Activated T-helper 17 cell treated with anti-CD3 and anti-CD28 coated beads, Interleukin-2, amount 50 U/mL, for 72 hours (primary cell): ENCODE measurements at places on chromosomes 3 and 15.

DNA sequence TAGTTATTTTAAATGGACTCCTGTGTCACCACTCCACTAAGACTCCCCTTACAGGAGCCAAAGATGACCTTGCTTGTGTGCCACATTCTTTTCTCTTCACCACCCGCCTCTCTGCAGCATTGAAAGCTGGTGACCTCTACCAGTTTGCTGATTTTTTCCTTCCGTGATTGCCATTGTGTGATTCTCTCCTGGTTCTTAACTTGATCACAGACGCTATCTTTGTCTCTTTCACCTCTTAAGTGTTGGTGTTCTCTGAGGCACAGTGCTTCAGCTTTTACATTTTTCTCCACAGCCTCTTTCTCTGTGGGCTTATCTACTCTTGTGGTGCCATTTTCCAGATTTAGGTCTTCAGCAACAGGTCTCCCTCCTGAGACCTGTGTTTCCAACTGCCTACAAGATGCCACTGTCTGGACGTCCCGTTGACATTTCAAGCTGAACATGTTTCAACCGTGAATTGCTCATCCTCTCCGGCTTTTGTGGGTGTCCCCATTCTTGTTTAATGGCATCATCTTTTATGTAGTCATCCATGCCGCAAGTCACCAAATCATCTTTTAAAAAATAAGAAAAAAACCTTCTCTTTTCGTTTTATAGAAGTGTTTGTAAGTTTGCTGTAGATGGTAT, 26.5 kb downstream of the IQGAP1 start:
- peak; percentile 65 for ATAC-seq

GRCh38 chr15:66644869-66645268, 57.2 kb upstream of the SMAD6 start:
- ATAC-seq = no peak

DNA sequence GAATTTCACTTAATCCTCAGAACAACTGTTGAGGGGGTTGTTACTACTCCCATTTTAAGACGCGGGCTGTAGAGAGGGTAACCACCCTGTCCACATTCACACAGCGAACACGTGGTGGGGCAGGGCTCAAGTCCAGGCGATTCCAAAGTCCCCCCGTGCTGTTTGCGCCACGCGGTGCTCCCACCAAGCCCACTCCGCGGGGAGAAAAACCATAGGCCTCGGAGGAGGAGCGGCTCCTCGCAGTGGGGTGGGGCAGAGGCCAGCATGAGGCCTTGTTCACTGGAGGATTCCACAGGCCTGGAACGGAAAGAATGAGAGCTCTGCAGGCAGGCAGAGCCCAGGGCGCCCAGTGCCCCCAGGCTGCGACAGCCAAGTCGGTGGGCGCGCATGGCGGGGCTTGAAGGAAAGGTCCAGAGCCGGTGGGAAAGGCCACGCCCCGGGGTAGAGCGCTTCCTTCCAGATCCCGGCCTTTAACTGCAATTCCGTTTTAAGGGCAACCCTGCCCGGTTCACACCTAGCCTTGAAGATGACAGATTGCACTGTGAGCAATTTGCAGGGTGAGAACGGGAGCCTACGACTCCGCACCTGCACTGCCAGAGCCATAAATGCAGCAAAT, 161.8 kb upstream of the TBL1XR1 start:
- peak; percentile 33 for ATAC-seq

DNA sequence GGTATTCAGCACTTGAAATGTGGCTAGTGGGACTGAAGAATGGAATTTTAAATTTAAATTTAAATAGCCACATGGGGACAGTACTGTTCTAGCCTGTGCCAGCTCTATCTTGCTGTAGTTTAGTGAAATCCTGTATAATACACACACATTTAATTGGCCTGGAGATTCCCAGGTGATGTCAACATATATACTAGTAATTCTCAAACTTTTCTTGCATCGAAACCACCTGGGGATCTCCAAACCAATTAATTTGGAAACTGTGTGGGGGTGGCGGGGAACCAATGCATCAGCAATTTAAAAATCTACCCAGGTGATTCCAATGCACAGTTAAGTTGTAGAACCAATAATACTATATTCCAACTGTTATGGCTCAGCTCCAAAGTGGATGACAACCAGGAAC, 228.9 kb upstream of the MRPL3 start:
- peak; percentile 85 for ATAC-seq

- no peak for ATAC-seq
Measured at GRCh38 chr3:52286777-52287110, 884 bp upstream of the GLYCTK start.

GRCh38 chr3:111229301-111229700, 157.7 kb downstream of the NECTIN3 start:
- ATAC-seq = no peak

- ATAC-seq = no peak
Measured at GRCh38 chr3:67916353-67916752, 261.9 kb upstream of the SUCLG2 start.

DNA sequence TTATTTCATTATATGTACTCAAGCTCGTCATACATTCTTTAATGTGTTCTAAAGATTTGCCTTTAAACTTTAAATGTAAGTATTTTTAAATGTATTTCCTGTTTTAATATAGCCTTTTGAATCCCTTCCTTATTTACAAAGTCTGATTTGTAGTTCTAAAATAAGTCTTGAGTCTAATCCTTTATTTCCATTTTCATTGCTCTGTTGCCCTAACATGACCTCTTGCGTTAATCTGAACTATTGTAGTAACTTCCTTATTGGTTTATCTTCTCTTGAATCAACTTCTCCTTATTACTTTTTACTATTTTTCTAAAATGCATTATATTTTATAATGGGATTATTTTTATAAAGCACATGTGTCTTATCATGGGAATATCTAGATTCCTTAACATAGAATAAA, 24.0 kb downstream of the KNL1 start:
- no peak for ATAC-seq

- ATAC-seq = peak; percentile 72
Measured at GRCh38 chr3:9736831-9737230, 5.3 kb downstream of the BRPF1 start.

GRCh38 chr3:45947361-45947760, 4.1 kb downstream of the CXCR6 start:
- ATAC-seq = no peak

DNA sequence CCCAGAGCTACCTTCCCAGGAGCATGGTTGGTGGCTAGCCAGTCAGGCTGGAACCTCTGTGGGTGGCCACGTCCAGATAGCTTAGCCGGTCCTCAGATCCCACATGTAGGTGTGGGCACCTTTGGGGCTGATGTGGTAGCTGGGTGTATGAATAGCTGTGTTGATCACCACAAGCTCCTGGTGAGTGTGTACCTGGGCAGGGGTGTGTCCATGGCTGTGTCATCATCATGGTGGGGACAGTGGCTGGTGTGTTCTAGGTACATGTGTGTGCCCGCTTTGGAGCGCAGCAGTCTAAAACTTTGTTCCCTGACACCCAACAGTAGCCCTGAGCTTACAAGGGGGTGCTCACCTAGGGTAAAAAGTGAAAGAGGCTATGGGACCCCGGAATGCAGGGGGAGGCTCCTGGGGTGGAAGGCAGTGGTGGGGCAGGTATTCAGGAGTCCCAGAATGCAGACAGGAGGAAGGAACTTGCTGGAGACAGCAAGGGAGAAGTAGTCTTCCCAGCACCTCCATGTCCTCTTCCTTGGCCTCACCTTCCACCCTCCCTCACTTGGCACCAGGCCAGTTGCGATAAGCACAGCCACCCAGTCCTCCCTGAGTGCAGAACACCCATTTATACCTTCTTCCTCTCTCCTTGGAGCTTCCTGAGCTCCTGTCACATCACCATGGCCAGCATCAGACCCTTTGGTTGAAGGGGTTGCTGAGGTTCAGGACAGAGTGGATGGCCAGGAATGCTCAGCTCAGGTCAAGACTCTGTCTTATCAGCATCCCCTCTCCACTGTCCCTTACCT, 1.2 kb downstream of the CISH start:
- ATAC-seq = peak; percentile 9

- ATAC-seq = no peak
Measured at GRCh38 chr3:32359766-32360492, 31.7 kb upstream of the CMTM7 start.

DNA sequence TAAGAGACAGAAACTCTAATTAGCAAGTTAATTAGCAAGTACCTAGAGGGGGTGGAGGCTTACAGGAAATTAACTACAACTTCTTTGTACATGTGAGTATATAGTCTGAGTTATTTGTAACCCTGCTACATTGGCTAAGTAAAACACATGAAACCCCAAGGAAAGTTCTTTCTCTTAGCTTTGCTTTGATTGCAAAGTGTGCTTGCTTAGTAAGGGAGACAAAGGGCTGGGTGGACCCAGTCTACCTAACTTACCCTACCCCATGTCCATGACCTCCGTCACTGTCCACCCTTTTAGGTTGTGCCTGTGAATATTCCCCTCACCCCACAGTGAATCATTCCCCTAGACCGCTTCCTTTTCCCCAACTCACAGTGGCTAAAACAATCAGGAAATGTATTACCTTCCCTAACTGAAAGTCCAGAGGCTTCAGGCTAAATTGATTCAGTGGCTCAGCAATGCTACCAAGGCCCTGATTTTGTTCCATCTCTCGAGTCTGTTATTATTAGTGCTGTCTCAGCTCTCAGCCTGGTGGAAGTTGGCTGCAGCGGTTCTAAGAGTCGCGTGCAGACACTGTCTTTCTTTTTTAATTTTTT, 31.1 kb upstream of the RYR3 start:
- peak; percentile 32 for ATAC-seq

- ATAC-seq = peak; percentile 52
Measured at GRCh38 chr15:74768771-74769342, 13.0 kb upstream of the CSK start.

DNA sequence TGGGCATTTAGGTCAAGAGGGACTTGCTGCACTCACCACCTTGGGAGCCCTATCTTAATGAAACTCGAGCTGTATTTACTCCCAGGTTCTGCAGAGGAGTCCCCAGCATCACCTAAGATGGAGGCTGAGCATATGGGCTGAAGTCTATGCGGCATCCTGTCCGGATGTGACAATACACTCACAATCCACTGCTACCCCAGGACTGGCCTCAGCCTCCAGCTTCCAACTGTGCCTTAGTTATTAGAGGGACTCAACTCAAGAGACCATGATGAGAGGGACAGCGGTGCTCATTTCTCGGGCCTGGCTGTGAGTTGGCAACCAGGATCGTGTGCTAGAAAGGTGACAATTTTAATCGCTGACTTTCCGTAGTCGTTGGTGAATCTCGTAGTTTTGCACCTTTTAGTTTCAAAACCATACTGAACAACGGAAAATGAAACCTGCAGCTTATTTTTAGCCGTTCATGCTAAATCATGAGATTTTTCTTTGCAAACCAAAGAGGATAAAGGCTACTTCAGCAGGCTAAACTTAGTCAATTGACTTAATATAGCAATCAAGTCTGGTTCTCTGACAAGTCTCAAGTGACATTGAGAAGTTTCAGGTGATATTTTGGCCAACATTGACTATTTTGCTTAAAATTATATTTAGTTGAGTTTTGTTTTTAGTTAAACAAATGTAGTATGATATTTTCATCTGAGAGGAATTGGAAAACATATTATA, 11.1 kb downstream of the ZBTB38 start:
- peak; percentile 78 for ATAC-seq

- peak; percentile 78 for ATAC-seq
Measured at GRCh38 chr15:51861557-51862359, 32.3 kb downstream of the TMOD3 start.

GRCh38 chr3:9308298-9308990, 54.4 kb upstream of the THUMPD3 start:
- no peak for ATAC-seq

- no peak for ATAC-seq
Measured at GRCh38 chr15:100725121-100726069, 123.0 kb downstream of the ASB7 start.

GRCh38 chr3:72082186-72082715, 297.3 kb upstream of the PROK2 start:
- no peak for ATAC-seq
